ENCODE measurements at places on chromosomes 2 and 18.

DNA sequence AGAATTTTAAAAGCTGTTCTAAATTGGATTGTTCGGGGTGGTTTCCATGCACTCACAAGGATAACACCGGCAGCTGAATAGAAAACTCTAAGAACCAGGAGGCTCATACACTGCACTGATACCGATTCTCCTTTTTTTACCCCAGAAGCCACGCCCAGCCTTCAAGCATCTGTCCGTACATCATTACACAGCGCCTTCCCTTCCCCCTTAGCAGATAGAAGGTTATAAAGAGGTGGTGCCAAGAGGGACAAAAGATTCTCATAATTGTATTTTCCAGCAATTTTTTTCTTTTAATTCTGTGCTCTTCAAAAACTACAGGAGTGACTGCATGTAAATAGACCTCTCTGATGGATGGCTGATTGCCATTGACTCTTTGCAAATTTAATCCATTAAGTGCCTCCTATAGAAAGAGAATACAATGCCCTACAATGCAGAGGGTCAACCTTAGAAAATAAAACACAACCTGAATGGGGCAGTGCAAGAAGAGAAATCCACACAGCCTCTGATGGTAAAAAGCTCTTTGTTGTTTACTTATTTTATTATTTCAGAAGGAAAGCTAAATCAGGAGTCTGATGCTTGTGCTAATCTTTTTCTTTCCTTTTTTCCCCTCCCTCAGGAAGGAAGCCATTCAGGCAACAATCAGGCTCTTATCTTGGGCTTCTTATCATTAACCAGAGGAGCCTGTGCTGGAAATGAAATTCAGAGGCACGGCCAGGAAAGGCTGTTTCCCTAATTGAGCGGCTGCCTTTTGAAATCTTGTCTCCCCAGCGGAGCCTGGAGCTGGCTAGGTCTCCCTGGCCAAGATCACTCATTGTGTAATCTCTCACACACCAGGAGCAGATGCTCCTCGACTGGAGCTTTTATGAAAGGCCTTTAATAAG lies 198.9 kb upstream of the NABP1 start:
- DNase-seq, result no peak

GRCh38 chr18:3179430-3180089 lies 40.2 kb downstream of the MYOM1 start:
- DNase-seq, result peak; percentile 45

GRCh38 chr18:39550701-39551100 lies 1985.1 kb upstream of the CELF4 start:
- DNase-seq, result no peak

DNA sequence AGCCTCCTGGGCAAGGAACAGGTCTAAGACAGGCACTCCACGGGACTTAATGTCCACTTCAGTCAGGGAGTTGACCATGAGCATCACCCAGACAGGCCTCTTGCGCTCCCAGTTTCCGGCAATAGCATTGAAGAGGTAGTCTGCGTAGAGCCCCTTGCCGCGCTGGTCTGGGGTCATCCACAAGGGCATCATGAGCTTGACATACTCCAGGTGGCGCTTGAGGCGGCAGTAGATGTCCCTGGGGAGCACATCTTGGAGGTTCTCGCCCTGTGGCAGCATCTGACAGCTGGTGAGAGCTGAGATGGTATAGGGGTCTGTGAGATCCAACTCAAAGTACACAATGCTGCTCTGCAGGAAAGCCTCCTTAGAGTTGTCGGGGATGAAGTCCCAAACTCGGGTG lies 10.6 kb downstream of the TRABD2A start:
- DNase-seq, result peak; percentile 30

GRCh38 chr2:28648147-28648546 lies 103.5 kb upstream of the PPP1CB start:
- DNase-seq, result no peak

All from DND-41 (cell line).